ENCODE measurements at places on chromosomes 2 and 18. TPM values are rescaled to one million over a fixed set of nuclear protein-coding genes. Genes with fewer than 3 reads are reported as not detected.

DNA sequence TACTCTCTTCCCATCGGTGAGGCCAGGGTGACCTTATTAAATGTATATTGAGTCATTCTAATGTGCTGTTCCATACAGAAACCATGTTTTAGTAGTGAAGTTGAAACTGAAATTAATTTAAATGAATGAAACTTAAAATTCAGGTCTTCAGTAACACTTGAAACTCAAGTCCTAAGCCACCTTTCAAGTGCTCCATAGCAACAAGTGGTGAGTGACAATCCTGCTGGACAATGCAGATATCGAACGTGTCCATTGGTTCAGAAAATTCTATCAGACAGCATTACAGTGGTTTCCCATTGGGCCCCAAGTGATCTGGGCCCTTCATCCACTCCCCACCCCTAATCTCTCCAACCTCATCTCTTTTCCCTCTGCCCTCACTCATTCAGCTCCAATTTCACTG is 48.7 kb downstream of the HNMT start:
- H3K27me3 ChIP-seq: no peaks in the 10 kb centered on the region
- H3K4me1 ChIP-seq: no peaks in the 10 kb centered on the region
- H3K4me3 ChIP-seq: no peak overlapping the region
- no peak for DNase-seq

DNA sequence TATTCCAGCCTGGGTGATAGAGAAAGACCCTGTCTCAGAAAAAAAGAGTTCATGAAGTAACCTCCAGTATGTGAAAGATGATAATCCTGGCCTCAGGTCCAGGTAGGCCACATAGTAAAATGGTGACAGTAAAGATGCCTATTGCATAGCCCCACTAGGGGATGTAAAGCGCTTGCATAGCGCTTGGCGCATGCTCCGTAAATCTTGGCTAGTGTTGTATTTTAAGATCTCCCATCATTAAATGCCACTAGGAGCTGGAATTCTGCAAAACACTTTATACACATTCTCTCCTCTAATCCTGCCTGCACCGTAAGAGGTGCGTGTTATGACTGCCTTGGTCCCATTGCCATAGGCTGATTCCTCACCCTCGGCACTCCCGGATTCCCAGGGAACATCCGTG is 153.6 kb downstream of the TFCP2L1 start:
- no peaks in the 10 kb centered on the region for H3K27me3 ChIP-seq
- H3K4me3 ChIP-seq: no peak overlapping the region
- no peak for DNase-seq

DNA sequence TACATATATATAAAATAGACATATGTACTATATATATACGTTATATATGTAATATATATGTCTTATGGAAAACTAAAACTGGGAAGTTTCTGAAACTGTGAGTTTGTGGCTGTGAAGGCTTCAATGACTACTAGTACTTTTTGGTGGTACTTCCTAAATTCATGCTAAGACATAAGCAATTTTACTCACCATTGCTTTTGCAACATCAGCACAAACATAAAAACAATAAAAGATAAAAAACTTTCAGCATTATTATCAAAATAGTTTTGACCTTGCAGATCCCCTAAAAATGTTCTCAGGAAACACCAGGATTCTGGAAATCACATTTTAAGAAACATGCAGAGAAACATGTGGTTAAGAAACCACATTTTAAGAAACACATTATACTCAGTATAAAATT is 269.9 kb downstream of the PID1 start:
- DNase-seq: no peak
- H3K36me3 ChIP-seq: no peaks in the 10 kb centered on the region
- no peak overlapping the region for H3K4me3 ChIP-seq
- H3K4me1 ChIP-seq: no peaks in the 10 kb centered on the region
- no peaks in the 10 kb centered on the region for H3K27me3 ChIP-seq
- no peak overlapping the region for H3K27ac ChIP-seq

DNA sequence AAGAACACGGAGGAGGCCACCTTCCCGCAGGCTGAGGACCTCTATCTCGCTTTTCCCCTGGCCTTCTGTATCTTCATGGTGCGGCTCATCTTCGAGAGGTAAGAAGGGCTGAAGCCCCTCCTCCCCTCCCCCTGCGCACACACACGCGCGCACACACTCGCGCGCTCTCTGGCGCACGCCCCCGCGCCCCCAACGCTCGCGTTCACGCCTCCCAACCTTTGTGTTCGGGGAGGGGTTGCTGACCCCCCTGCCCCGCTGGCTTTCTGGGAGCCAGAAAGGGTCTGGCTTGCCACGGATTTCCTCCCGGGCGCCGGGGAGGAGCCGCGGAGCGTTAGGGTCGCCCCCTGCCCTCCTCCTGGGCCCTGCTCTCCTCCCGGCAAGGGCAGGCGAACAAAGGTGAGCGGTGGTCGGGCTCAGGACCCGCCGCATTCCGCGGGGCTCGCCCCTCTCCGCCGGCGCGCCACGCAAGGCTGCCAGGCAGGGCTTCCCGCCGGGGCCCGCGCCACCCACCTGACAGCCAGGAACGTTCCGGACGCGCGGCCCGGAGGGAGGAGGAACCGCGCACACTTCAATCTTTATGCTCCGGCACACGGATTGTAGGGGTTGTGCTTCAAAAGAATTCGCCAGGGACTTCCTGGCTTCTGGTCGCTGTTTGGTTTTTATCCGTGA is 583 bp downstream of the CERS6 start:
- peak; percentile 45 for DNase-seq
- H3K36me3 ChIP-seq: no peaks in the 10 kb centered on the region
- H3K4me3 ChIP-seq: peak overlapping the region; percentile 76
- H3K27ac ChIP-seq: peak overlapping the region; percentile 81

DNA sequence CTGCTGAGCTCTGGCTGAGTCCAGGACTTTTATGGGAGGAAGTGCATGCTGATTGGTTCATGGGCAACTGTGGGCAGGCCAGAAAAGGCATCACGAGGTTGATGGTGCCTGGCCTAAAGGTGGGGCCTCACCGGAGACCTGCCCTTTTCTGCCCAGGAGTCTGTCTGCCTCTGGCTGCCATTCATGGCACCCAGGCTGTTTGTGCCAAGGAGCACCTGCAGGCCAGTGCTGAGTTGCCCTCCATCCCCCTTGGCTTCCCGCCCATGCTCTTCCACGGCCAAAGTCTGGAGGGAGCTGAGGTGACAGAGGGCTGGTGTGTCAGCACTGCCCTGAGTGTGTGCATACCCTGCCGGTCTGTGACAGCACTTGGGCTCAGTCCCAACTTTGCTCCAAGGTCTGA is 123.2 kb downstream of the PTH2R start:
- no peaks in the 10 kb centered on the region for H3K27me3 ChIP-seq
- no peak overlapping the region for H3K4me3 ChIP-seq
- no peak overlapping the region for H3K27ac ChIP-seq
- peak; percentile 43 for DNase-seq
- no peaks in the 10 kb centered on the region for H3K36me3 ChIP-seq

- H3K4me3 ChIP-seq: no peak overlapping the region
- no peak for DNase-seq
- H3K27ac ChIP-seq: no peak overlapping the region
- no peaks in the 10 kb centered on the region for H3K27me3 ChIP-seq
Measured at GRCh38 chr18:28091197-28091596, 85.7 kb downstream of the CDH2 start.

DNA sequence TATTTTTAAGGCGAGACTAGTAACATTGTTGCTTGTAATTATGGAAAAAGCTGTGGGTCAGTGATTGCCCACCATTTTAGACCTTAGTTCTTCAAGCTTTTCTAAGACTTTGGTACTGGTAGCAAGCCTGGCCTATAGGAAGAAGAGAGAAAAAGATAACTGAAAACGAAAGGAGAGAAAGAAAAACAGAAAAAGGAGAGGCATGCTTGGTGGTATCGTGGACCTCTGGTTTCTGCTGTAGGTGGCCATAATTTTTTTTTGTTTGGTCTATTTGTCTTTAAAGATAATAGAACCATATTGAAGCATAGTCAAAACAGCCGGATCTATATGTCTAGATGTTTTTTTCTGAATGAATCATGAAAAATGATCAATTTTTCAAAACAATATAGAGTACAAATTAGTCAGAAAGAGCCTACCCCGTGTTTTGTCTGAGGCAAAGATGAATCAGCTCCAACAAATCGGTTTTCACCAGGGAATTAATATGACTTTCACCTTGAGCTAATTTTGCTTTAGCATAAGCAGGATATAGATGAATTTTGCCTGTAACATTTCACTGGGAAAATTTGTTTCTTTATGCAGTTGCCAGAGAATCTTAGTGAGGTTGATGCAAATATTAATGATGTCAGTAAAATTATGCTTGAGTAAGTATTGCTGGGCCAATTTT is 45.7 kb downstream of the CCDC85A start:
- H3K27ac ChIP-seq: no peak overlapping the region
- H3K4me3 ChIP-seq: no peak overlapping the region

- no peak for DNase-seq
- H3K36me3 ChIP-seq: no peaks in the 10 kb centered on the region
- H3K27ac ChIP-seq: no peak overlapping the region
- no peaks in the 10 kb centered on the region for H3K27me3 ChIP-seq
- H3K4me3 ChIP-seq: no peak overlapping the region
Measured at GRCh38 chr2:225173909-225174308, 131.6 kb upstream of the DOCK10 start.

GRCh38 chr2:239399433-239399920 is 1.3 kb downstream of the HDAC4 start:
- H3K4me1 ChIP-seq: peaks cover 46% of the 10 kb centered on the region
- DNase-seq: no peak
- no peaks in the 10 kb centered on the region for H3K36me3 ChIP-seq
- H3K27me3 ChIP-seq: no peaks in the 10 kb centered on the region

DNA sequence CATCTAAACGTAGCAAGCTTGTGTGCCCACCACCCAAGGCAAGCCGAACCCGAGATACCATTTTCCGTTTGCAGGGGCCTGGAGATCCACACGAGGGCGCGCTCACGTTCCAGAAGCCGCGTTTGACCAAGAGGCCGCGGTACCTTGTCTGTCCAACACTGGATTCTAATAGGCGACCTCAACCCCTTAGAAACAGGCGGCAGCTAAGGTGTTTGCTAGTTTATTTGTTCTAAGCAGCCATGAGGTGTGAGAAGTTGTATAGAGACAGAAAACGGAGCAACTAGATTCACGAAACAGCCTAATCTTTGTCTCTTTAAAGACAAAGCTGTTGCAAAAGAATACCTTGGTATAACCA is 4.2 kb downstream of the HOXD11 start:
- no peak overlapping the region for H3K27ac ChIP-seq
- H3K27me3 ChIP-seq: peaks cover 74% of the 10 kb centered on the region
- H3K4me3 ChIP-seq: no peak overlapping the region
- H3K4me1 ChIP-seq: peaks cover 5% of the 10 kb centered on the region
- no peak for DNase-seq

GRCh38 chr2:128421286-128421685 is 102.6 kb upstream of the HS6ST1 start:
- H3K4me3 ChIP-seq: no peak overlapping the region
- H3K36me3 ChIP-seq: no peaks in the 10 kb centered on the region
- H3K4me1 ChIP-seq: no peaks in the 10 kb centered on the region

GRCh38 chr2:47269316-47270232 is 114.5 kb upstream of the STPG4 start:
- H3K27ac ChIP-seq: no peak overlapping the region
- no peak overlapping the region for H3K4me3 ChIP-seq
- H3K27me3 ChIP-seq: no peaks in the 10 kb centered on the region
- DNase-seq: peak; percentile 24
- H3K4me1 ChIP-seq: peaks cover 29% of the 10 kb centered on the region

DNA sequence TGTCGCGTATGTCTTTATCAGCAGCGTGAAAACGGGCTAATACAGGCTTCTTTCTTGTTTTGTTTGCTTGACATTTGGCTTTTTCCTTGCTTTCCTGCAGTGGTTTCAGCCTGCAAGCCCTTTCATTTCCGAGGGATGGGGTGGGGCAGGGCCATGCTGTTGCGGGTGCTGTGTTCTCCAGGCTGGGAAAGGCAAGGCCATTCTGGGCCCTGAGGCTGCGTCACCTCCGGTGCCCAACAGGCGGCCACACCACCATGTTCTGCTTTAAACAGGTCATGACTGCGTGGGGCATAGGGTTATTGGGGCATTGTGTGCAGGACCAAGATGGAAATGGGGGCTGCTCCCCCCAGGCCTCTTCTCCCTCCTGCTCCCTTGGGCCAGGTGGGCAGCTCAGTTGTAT is 38.6 kb upstream of the PLB1 start:
- no peaks in the 10 kb centered on the region for H3K36me3 ChIP-seq
- H3K4me1 ChIP-seq: no peaks in the 10 kb centered on the region
- no peaks in the 10 kb centered on the region for H3K27me3 ChIP-seq
- H3K4me3 ChIP-seq: no peak overlapping the region
- DNase-seq: no peak

DNA sequence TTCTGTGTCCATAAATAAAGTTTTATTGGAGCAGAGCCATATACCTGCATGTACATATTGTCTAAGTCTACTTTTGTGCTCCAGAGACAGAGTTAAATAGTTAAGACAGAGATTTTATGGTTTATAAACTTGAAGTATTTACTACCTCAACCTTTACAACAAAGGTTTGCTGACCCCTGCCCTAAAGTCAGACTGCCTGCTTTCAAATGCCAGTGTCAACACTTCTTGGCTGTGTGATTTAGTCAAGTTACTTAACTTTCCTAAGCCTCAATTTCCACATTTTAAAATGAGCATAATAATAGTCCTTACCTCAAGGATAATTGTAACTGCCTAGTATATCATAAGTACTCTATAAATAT is 44.4 kb upstream of the ITPRID2 start:
- no peaks in the 10 kb centered on the region for H3K36me3 ChIP-seq
- H3K4me3 ChIP-seq: no peak overlapping the region
- H3K27me3 ChIP-seq: no peaks in the 10 kb centered on the region
- DNase-seq: no peak

GRCh38 chr2:56055405-56055804 is 128.4 kb upstream of the CCDC85A start:
- H3K27me3 ChIP-seq: no peaks in the 10 kb centered on the region
- DNase-seq: no peak
- no peaks in the 10 kb centered on the region for H3K36me3 ChIP-seq
- H3K27ac ChIP-seq: no peak overlapping the region
- no peak overlapping the region for H3K4me3 ChIP-seq
- no peaks in the 10 kb centered on the region for H3K4me1 ChIP-seq

- no peaks in the 10 kb centered on the region for H3K36me3 ChIP-seq
- H3K27ac ChIP-seq: no peak overlapping the region
- H3K27me3 ChIP-seq: no peaks in the 10 kb centered on the region
- H3K4me3 ChIP-seq: no peak overlapping the region
Measured at GRCh38 chr2:163601377-163601776, 134.4 kb downstream of the FIGN start.

DNA sequence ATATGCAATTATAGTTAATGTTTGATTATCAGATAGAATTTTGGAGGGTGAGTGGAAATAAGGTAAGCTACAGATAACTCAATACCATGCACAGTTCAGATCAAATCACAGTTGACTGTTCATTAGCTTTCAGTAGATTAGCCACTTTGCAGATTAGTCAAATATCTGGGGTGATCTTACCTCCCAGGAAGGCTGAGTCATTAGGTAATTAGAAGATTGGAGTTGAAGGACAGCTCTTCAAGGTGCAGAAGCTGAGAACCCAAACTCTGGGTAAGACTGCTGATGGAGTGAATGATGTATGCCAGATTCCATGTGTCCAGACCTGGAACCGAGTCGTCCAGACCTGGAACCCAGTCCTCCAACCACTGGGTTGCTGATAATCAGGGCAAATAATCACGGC is 262.8 kb upstream of the UBE2E3 start:
- no peak overlapping the region for H3K27ac ChIP-seq
- no peaks in the 10 kb centered on the region for H3K27me3 ChIP-seq
- H3K4me1 ChIP-seq: no peaks in the 10 kb centered on the region
- H3K4me3 ChIP-seq: no peak overlapping the region
- DNase-seq: no peak

Gene CNTNAP5
- not detected for total RNA-seq

Gene PRR30
- total RNA-seq: not detected

Gene COLEC11
- 4.5 TPM for total RNA-seq

Gene RELCH
- total RNA-seq: 14.4 TPM

Gene TUBB8B
- total RNA-seq: not detected

Gene RIT2
- not detected for total RNA-seq

Gene CFAP65
- total RNA-seq: not detected

Gene MGAT4A
- total RNA-seq: 33.0 TPM

Measured in heart right ventricle (tissue), 16 donors.